ENCODE measurements at places on chromosomes 4 and X. TPM values are rescaled to one million over a fixed set of nuclear protein-coding genes. Genes with fewer than 3 reads are reported as not detected.

The LONRF3 gene
- total RNA-seq, result 4.7 TPM

The BMX gene
- total RNA-seq, result 3.7 TPM

The GAGE10 gene
- not detected for total RNA-seq

The PAGE2 gene
- total RNA-seq, result not detected

The WWC2 gene
- 27.1 TPM for total RNA-seq

Data from mucosa of gallbladder (tissue), 1 donor.